Fibroblast of villous mesenchyme (primary cell): ENCODE measurements at places on chromosomes 1 and 21. TPM values are rescaled to one million over a fixed set of nuclear protein-coding genes. Genes with fewer than 3 reads are reported as not detected.

DNA sequence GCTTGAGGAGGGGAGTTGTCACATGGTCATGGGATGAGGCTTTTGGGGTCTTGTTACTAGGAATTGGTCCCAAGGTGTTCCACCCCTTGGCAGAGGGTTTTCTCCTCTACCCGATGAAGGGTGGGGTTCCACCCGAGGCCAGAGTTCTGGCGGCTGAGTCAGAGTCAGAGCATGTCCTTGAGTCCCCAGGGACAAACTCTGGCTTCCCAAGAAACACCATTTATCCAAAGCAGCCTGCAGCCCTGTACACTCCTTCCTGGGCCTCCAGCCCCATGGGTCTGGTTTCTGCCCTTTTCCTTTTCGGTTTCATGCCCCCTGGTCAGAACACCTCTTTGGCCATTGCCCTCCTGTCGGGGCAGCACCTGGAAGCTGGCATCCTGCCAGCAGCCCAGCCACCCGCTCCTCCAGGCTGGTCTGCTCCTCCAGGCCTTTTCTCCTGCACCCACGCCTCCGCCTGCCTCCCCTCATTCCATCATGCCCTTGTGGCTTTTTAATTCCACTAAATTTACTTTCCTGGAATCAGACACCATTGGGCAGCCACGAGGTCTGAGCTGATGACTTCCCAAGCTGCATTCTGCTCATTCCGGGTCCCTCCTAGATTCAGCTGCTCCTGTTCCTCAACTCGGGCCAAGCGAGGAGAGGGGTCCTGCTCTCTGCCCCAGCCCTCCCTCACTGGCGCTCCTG, 301.7 kb upstream of the VAMP3 start:
- DNase-seq: peak; percentile 47

ORC1 gene
- 4.8 and 5.2 TPM in 2 replicates for total RNA-seq

DNA sequence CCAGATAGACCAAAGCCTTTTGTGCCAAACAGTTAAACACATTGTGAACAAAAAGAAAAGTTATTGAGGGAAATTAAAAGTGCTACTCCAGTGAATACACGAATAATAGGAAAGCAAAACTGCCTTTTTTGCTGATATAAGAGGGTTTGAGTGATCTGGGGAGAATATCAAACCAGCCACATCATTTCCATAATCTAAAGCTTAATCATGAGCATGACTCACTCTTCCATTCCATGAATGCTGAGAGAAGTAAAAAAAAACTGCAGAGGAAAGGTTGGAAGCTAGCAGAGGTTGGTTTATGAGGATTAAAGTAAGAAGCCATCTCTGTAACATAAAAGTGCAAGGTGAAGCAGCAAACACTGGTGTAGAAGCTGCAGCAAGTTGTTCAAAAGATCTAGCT, 350.6 kb upstream of the NCAM2 start:
- DNase-seq: no peak

DNA sequence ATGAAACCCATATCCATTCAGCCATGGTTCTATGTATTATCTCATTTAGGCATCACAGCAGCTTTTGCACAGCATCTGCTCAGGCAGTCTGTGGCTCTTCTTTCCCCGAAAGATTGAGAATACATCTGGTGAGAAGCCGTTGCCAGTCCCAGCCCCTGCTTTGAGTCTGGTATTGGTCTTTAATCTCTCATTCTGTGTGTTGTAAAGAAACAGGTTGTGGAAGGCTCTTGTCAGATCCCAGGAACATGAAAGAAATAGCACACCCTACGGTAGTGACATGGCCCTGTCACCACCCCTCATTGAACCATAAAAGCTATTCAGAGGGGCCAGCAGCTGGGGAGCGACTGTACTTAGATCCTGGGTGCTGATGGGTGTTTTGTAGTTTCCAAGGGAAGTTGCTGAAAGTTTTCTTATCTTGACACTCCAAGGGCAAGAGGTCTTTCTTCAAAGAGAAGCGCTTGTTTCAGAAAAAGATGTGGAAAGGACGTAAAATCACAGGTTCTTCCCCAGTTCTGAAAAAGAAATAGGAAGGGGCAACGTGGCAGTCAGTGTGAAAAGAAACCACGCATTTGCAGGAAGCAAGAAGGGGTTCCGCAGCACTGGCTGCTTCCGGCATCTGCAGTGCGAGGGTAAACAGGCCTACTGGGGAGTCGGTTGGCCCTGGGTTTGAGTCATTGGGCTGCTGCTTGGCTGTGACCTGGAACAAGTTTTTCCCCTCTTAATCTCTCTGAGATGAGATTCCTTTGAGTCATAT, 145.0 kb downstream of the DHRS3 start:
- DNase-seq: peak; percentile 30

- no peak for DNase-seq
These were observed 49.8 kb downstream of the PGBD5 start for GRCh38 chr1:230376296-230376695.

GRCh38 chr1:165536016-165536415, 7.8 kb upstream of the LRRC52 start:
- DNase-seq: no peak

DNA sequence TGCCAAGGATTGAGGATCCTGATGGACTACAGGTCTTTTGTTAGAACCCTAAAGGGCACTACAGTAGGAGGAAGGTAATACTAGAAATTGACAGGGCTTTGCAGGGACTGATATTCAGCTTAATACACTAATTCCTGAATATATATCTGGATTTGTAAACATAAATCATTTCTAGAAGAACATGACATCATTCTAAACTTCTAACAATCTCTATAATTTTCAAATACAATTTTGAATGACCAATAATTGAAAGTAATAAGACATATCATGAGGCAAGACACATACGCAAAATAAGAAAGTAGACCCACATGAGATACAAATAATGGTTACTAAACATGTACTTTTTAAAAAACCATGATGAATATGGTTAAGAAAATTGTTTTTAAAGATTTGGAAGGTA, 52.4 kb upstream of the LRRC8B start:
- DNase-seq: no peak

GRCh38 chr1:38534473-38534823, 325.1 kb downstream of the RRAGC start:
- no peak for DNase-seq

GRCh38 chr1:207314816-207315215, 6.7 kb upstream of the CD55 start:
- DNase-seq: peak; percentile 92

DNA sequence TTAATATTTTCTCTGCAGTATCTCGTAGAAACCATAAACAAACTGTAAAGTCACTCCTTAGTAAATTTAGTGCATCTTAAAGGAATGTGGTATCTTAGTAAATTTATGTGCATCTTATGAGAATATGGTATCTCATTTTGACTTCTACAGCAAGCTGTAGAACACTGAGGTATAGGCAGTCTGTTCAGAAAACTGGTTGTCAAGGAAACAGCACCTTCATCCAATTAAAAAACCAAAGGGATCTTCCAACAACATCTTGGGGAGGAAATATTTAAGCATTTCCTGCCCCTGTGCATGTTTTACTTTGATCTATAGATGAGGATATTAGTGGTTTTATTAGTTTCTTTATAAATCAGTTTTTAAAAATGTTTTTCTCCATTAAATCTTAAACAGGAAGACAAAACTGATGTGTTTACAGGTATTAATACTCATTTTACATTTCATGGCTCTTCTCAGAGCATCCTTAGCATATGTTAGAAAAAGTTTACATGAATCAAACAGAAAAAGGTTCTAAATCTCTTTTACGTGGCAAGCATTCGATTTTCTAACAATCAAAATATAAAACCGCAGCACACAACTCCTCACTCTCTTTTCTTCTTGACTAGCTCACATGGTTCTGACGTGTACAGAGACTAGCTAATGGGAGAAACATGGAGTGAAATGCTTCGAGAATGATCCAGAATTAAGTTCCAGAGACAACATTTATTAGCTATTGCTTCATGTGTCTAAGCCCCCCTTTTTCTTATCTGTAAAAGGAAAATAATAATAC, 668.8 kb downstream of the PTPRC start:
- DNase-seq: no peak

GRCh38 chr21:31221043-31221442, 123.0 kb downstream of the TIAM1 start:
- DNase-seq: no peak

OR2M3 gene
- total RNA-seq: not detected in 2 replicates

CD1E gene
- total RNA-seq: not detected in 2 replicates

DNA sequence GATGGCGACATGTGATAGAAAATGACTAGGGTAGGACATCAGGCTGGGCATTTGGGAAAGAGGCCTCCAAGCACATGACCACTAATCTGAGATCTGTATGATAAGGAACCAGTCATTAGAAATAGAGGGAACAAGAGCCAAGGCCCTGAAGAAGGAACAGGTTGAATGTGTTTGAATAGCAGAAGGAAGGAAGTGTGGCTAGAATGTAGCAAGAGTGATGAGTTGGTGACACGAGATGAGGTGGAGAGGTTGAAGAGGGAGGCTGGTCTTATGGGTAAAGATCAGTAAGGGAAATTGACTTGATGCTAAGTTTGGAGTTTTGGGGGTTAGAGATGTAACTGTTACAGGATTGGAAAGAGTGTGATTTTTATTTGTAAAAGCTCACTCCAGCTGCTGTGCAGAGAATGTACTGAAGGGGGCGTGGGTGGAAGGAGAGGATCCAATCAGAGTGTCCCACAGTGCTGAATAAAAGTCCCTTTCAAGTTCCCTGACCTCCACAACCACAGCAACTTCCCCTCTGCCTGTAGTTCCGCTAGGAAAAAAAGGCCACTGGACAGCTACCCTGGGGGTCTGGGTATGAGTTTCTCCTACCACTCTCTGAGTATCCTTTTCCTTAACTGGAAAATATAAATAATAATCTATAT, 295.0 kb downstream of the OMA1 start:
- peak; percentile 2 for DNase-seq

DNA sequence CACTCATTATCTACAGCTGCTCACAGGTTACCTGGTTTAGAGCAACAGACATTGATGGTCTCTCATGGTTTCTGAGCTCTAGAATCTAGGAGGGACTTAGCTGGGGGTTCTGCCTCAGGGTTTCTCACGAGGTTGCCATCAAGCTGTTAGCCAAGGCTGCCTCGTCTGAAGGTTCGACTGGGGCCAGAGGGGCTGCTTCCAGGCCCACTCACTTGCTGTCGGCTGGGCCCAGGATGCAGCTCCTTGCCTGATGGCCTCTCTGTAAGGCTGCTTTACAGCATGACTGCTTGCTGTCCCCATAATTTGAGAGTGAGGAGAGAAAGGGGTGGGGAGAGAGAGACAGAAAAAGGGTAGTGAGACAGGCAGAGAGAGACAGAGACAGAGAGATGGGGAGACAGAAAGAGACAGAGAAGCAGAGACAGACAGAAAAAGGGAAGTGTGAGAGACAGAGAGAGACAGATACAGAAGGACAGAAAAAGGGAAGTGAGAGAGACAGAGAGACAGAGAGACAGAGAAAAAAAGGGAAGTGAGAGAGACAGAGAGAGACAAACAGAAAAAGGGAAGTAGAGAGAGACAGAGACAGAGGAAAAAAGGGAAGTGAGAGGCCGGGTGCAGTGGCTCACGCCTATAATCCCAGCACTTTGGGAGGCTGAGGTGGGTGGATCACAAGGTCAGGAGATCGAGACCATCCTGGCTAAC, 106.8 kb upstream of the C1orf174 start:
- DNase-seq: no peak

DNA sequence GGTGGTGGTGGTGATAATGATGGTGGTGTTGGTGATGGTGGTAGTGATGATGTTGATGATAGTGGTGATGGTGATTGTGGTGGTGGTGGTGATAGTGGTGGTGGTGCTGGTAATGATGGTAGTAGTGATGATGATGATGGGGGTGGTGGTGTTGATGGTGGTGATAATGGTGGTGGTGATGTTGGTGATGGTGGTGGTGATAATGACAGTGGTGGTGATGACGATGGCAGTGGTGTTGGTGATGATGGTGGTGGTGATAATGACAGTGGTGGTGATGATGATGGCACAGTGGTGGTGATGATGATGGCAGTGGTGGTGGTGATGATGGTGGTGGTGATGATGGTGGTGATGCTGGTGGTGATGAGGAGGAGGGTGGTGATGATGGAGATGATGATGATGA, 7.0 kb upstream of the AJAP1 start:
- DNase-seq: no peak

DNA sequence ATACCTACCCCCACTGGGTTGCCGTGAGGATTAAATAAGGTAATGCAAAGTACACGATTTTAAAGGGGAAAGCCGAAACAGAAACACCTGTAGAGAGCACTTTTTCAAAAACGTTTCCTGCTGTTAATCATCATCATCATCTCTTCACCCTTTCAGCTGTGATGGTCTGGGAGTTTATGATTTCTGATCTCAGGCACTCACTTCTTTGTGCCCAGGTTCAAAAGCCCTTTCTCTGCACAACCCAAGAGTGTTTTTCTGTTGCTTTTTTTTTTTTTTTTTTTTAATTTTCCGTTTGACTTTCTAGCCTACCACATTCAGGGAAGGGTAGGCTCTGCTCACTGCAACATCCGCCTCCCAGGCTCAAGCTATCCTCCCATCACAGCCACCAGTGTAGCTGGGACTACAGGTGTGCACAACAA, 936 bp upstream of the UBXN11 start:
- DNase-seq: no peak

AQP10 gene
- total RNA-seq: not detected in 2 replicates

GRCh38 chr1:201053155-201053860, 29.8 kb upstream of the KIF21B start:
- DNase-seq: no peak

UBASH3A gene
- not detected in 2 replicates for total RNA-seq

DNA sequence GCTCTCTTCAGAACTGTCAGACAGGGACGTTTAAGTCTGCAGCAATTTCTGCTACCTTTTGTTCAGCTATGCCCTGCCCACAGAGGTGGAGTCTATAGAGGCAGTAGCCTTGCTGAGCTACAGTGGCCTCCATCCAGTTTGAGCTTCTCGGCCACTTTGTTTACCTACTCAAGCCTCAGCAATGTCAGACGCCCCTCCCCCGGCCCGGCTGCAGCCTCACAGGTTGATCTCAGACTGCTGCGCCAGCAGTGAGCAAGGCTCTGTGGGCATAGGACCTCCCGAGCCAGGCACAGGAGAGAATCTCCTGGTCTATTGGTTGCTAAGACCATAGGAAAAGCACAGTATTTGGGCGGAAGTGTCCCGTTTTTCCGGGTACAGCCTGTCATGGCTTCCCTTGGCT, 89.9 kb upstream of the PDC start:
- no peak for DNase-seq

DNA sequence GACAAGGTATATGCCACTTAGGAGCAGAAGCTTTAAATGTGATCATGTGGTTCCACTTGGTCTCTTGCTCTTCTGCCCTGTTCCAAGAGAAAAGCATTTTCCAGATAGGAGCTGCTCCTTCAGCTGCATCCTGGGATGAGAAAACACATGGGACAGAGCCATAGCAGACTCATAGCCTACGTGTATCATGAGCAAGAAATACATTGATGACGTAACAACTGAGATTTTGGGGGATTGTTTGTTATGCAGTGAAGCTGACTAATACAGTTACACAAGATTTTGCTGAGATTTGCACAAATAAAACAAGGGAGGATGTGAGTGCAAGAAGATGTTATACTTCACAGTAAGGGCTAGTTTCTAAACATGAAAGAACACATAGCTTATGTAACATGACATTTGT, 36.0 kb upstream of the IRF2BP2 start:
- no peak for DNase-seq
